H1 (cell line): ENCODE measurements at places on chromosomes 16 and 17.

- DNase-seq = peak; percentile 85
Measured at GRCh38 chr17:80991645-80992076, at the start of gene CHMP6. Gene CHMP6, plus strand, starts transcription at chr17:80991841. Its CDS starts 78 bp downstream, at chr17:80991919.

GRCh38 chr17:76376318-76377133, 7.9 kb upstream of the SPHK1 start:
- DNase-seq = no peak

GRCh38 chr16:22210854-22211253, 4.8 kb downstream of the EEF2K start:
- DNase-seq = no peak

DNA sequence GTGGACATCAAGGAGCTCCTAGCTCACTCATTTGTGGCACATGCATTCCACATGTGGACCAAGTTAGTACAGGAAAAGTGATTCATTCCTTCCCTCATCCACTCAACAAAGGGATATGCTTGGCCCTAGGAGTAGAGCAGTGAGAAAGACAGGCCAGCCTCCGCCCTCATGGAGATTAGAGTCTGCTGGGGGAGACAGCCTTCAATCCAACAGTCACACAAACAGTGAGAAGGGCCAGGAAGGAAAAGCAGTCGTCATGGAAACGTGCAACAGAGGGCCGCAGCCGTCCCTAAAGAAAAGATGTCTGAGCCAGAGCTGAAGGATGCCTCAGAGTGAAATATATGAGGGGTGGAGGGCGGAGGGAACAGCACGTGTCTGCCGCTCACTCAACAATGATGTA, 109.9 kb downstream of the VPS53 start:
- no peak for DNase-seq

- DNase-seq = no peak
Measured at GRCh38 chr16:50400312-50400966, 31.7 kb upstream of the BRD7 start.

DNA sequence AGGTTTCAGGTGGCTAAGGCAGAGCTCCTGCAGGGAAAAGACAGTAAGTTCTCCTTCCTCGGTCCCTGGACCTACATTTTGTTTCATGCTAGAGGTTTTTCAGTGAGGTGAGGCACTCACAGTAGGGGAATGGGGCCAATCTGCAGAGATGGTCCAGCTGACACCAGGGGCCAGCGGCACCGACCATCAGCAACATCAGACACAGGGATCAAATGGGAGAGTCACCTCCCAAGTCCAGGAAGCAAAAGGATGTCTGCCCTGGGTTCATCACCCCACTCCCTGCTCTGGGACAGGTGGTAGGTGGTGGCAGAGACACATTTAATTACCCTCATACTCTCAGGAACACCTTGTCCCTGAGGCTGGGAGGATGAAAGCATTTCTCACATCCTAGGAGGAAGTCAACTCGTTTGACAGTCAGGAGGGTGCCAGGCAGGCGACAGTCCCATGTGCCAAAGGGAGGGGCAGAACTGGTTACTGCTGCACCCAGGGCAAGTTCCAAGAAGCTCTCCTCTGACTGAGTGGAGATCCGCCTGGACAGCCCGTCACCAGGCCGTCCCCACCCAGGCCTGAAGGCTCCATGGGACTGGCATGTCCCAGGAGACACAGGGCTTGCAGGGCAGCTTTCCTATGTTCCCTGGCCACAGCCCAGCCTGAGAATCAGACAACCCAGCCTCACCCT, 19.2 kb downstream of the ATP6V0D1 start:
- DNase-seq = no peak

DNA sequence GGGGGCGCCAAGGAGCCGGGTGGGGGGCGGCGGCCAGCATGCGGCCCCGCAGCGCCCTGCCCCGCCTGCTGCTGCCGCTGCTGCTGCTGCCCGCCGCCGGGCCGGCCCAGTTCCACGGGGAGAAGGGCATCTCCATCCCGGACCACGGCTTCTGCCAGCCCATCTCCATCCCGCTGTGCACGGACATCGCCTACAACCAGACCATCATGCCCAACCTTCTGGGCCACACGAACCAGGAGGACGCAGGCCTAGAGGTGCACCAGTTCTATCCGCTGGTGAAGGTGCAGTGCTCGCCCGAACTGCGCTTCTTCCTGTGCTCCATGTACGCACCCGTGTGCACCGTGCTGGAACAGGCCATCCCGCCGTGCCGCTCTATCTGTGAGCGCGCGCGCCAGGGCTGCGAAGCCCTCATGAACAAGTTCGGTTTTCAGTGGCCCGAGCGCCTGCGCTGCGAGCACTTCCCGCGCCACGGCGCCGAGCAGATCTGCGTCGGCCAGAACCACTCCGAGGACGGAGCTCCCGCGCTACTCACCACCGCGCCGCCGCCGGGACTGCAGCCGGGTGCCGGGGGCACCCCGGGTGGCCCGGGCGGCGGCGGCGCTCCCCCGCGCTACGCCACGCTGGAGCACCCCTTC, 484 bp downstream of the FZD2 start:
- DNase-seq = peak; percentile 79

DNA sequence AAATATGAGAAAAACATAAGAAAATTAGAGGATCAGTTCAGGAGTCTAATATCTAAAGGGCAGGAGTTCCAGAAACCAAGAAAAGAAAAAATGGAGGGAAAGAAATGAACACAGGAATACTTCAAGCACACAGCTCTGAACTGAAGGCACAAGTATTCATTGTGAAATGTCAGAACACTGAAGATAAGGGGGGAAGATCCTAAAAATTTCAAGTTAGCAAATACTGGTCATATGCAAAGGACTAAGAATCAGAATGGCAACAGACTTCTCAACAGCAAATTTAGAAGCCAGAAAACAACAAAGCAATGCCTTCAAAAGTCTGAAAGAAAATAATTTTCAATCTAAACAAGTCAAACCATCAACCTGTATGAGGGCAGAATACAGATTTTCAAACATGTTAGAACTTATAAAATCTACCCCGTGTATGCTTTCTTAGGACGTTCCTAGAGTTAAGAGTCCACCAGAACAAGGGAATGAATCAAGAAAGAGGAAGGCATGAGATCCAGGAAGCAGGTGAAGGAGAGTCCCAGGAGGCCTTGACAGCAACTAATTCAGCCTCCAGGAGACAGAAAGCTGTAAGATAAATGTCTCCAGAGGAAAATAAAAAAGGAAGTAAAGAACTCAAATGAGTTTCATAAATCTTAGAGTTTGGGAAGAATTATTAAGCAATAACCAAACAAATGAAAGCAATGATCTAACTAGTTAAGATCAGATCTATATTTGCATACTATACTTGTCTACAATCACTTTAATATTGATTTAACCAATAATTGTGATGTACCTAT, 2.8 kb downstream of the BRD7 start:
- DNase-seq = no peak

DNA sequence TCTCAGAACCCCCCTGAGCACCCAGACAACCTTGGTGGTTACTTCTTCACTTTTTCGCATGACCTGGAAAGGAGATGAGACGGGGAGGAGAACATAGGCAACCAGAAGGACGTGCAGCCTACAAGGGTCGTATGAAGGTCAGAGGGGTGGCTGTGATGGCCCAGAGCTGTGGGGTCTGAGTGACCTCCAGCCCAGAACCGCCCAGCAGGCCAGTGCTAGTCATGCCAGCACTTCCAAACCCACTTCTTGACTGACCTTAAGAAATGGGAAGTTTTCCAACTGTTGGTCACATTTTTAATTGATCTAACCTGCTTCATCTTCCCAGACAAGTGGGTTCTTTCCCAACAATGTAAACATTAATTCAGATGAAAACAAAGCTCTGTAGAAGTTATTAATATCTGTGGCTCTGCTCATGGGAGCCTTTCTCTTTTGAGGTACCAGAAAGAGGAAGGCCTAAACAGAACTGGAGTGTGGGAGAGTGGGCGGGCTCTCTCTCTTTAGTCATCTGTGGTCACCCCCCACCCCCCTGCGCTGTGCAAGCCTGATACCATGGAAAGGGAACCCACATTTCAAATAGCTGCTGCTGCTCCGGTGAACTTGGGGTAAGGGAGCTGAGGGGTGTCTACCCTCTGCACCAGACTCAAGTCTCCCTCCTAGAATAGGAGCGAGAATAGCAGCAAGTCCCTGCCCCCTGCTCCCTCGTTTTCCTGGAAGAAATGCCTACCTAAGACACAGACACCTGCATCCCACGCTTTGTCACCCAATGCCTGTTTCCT, 101.6 kb downstream of the RAB11FIP4 start:
- DNase-seq = no peak

DNA sequence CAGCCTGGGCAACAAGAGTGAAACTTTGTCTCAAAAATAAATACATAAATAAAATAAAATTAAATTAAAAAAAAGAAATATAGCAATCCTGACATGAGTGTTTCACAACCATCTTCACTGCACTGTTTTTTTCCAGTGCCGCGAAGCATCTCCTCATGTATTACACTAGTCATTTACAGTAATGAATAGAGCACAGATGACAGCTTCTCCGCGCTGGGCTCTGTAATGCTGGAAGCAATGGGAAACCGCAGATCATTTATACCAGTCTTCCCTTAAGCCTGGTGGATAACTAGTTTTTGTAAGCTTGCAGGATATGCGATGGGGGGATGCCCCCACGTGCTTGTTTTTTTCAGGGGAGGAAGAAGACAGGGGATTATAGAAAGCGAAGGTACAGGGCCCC, 86.9 kb downstream of the MYH13 start:
- DNase-seq = no peak

DNA sequence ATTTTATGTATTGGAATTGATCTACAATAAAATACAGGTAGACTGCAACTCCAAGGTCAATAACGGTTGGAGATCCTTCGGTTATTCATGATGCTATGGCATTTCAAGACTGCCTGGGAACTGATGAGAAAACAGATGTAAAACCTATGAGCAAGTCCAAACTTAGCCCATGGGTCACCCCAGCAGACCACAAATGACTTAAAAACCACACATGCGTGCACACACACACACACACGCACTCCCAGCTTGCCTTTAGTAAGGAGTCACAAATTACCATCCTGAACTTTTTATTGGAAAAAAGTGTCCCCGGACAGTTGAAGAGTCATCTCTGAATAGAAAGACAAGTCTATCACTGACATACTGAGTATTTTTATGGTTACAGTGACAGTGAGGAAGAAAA, 26.7 kb downstream of the TRIM25 start:
- no peak for DNase-seq

- DNase-seq = no peak
Measured at GRCh38 chr17:18138065-18138749, 29.7 kb downstream of the MYO15A start.

DNA sequence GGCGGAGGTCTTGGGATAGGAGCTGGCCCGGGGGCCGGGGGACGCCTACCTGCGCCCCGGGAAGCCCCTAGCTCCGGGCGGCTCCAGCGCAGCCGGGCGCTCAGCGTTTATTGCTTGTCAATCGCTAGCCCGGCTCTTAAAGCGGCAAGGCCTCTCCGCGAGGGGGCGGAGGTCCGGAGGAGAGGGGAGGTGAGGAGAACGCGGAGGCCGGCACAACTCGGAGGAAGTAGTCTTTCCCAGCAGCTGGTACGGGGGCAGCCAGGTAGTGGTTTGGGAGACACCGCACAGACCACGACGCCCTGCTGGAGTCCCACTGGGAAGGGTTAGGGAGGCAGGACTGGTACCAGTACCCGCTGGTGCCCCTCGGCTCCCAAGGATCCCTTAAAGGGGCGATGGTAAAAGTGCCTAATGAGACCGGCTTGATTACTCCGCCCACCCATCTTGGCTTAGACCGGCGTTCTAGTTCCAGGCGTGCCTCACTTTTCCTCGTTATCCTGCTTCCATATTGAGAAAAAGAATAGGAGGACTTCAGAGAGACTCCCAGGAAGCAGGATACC, at the start of gene MPP2:
TSS of gene MPP2 (minus strand) at position 112 of the 557 bp plus-strand sequence. CDS start 3,076 bp downstream, outside the sequence.
- DNase-seq = peak; percentile 91
